ENCODE measurements at places on chromosomes 4 and X. TPM values are rescaled to one million over a fixed set of nuclear protein-coding genes. Genes with fewer than 3 reads are reported as not detected.

Gene AASDH
- total RNA-seq = 4.8 TPM

Gene FAM9C
- total RNA-seq = not detected

Gene DCHS2
- 0.07 TPM for total RNA-seq

Gene FAM47E
- total RNA-seq = 0.16 TPM

Gene ETNPPL
- not detected for total RNA-seq

Gene DGKQ
- 6.7 TPM for total RNA-seq

Gene CXCL3
- total RNA-seq = not detected

Gene GJB1
- not detected for total RNA-seq

- DNase-seq = no peak
Observed at GRCh38 chr4:26194764-26195163, 126.0 kb upstream of the RBPJ start.

DNA sequence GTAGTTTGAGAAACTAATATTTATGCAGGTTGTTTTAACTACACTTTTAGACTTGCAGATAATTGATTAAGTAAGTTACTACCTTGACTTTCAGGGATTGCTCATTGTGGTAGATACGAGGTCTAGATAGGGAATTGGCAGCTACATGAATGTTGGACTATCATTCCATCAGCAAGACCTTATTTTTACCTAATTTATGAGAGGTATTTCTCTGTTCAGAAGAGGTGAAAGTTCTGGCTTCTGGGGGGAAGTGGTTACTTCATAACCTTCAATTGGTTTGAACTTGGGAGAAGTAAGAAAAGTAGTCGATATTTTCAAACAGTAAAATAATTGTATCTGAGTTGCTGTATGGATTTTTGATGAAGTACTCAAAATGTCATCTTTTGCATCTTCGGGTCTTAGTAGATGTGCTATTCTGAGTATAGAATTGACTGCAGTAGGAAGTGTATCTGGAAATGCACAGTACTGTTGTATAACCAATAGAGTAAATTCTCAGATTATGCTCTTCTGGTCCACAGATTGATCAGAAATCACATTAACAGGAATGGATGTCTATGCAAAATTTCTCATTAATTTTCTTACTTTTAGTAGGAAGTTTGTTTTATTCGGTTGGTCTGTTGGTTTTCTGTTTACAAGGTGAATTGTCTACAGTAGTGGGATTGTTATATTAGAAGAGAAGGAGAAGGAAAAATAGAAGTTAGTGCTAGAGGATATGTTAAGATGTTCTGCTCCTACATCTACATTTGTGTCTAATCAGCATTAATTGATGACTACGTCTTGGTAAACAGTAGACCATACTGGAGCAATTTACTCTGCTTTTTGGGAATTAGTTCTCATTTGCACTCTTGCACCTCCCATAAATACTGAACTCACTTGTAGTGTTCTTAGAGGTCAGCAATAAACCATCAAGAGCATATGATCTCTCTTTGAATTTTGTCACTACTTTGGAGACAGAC, 3.0 kb downstream of the NFKB1 start:
- no peak for DNase-seq

GRCh38 chr4:189187531-189188052, 753.1 kb upstream of the FRG1 start:
- DNase-seq = no peak

GRCh38 chrX:37692918-37693317, 7.3 kb downstream of the XK start:
- DNase-seq = no peak

DNA sequence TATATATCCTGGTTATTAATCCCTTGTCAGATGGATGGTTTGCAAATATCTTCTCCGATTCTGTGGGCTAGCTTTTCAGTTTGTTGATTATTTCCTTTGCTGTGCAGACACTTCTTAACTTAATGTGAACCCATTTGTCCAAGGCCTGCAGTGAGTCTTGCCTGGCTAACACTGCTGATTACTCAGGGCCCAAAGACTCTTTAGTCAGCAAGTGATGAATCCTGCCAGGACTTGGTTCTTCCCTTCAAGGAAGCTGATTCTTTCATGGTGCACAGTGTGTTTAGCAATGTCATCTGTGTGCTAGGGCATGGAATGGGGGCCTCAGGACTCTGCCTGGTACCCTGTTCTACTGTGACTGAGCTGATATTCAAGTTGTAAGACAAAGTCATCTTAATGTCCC, 81.8 kb upstream of the TEX13A start:
- DNase-seq = no peak

- no peak for DNase-seq
Observed at GRCh38 chr4:60605646-60606354, 594.3 kb upstream of the ADGRL3 start.

DNA sequence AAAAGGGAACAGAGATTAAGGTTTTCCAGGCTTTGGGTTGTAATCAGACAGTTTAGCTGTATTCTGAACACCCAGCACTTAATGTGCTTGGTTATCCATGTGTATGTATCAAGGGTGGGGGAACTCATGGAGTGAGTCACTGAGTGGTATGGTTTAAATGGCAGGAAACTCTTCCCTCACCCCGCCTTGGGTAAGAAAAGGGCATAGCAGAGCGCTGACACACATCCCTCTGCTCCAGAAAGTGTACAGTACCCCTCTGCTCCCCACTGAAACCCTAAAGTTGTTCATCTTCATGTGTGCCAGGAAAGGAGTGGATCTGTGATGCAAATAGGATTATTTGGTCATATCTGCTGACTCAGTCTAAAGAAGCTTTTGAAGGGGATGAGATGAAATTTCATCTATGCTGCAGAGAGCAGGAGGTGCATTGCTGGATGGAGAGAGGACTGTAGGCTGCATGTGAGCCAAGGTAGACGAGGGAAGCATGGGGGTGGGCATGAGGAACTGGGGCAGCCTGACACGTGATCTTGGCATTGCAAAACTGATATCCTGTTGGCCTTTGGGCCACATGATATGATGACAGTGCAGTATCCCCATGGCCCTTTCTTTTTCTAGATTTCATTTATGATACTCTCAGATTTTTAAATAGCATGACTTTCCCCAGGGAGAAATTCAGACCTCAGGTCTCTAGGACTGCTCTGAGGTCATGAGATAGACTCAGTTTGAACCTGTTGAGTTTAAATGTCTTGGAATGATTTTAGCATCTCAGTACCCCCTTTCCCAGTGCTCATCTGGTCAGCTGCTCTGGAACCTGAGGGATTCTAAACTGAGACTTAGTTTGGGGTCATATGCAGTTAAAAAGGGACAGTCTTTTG, 84.8 kb downstream of the TMEM164 start:
- DNase-seq = peak; percentile 85

DNA sequence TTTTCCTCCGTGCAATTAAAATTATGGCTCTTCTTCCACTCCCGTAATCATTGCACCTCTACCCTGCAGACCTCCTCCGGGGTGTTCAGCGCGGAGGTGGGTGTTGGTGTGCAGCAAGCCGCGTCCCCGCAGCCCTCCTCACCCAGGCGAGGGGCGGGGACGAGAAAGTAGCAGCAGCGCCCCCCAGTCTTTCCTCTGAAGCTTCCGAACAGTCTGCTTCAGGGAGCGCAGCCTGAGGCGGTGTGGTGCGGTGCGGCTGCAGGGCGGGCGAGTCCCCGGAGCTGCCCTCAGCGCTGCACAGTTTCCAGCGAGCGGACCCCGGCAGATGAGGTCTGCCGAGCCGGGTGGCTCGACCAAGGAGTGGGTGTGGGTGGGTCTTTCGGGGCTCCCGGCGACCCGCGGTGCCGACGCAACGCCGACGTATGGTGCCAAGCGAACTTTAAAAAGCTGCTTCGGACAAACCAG, at the start of gene FRAS1:
Gene FRAS1 (plus strand): TSS at position 189 of the 465 bp plus-strand sequence. CDS start 687 bp downstream, outside the sequence.
- DNase-seq = peak; percentile 9

DNA sequence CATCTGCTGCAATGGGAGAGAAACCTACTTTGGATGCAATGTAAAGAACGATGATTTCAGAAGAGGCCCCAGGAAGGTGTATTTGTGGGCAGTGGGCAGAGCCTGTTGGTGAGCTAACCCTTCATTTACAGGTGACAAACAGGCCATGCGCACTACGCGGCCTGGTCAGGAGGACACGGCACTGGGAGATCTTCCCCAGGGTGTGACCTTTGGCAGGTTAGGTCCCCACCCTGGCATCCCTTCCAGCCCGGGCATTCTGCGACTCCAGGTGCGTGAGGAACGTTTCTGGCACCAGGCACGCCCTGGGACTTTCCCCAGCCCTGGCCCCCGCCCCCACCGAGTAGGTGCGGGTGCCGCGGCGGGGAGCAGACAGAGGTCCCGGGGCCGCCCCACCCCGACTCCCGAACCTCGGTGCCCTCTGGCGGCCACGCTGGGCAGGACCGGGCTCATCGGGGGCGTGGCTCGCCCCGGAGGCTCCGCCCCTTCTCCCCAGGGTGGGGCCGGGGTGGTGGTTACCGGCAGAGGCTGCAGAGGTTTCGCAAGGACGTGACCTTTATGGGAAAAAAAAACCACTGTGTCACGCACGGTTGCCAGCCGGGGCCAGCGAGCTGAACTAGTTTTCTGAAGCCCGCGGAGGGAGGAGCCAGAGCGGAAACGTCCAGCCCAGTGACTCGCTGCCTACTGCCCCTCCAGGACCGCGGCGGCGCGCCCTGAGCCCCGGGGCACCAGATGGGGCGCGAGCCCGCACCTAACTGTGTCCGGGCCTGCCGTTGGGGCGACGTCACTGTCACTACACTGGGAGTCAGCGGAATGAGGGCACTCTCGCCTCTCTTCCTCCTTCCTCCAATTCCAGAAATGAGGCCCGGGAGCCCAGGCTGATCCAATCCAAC, 5.0 kb upstream of the NYX start:
- peak; percentile 86 for DNase-seq

GRCh38 chrX:132120913-132121312, 6.9 kb downstream of the FRMD7 start:
- no peak for DNase-seq

DNA sequence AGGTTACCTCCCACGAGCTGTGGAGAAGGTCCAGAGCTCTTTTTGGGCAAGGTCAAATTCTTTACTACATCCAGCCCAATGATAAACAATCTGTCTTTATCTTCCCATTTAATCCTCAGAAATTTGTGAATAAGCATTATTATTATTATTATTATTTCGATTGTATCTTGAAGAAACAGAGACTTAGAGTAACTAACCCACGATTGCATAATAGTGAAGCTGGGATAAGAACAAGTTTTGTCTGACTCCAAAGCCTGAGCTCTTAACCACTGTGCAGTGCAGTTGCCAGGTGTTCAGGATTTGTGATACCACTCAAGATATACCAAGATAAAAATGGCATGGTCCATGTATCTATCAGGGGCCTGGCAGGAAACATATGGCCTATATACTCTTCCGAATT, 166.5 kb upstream of the LDB2 start:
- no peak for DNase-seq

- no peak for DNase-seq
Observed at GRCh38 chr4:79121875-79122358, 182.7 kb upstream of the PAQR3 start.

DNA sequence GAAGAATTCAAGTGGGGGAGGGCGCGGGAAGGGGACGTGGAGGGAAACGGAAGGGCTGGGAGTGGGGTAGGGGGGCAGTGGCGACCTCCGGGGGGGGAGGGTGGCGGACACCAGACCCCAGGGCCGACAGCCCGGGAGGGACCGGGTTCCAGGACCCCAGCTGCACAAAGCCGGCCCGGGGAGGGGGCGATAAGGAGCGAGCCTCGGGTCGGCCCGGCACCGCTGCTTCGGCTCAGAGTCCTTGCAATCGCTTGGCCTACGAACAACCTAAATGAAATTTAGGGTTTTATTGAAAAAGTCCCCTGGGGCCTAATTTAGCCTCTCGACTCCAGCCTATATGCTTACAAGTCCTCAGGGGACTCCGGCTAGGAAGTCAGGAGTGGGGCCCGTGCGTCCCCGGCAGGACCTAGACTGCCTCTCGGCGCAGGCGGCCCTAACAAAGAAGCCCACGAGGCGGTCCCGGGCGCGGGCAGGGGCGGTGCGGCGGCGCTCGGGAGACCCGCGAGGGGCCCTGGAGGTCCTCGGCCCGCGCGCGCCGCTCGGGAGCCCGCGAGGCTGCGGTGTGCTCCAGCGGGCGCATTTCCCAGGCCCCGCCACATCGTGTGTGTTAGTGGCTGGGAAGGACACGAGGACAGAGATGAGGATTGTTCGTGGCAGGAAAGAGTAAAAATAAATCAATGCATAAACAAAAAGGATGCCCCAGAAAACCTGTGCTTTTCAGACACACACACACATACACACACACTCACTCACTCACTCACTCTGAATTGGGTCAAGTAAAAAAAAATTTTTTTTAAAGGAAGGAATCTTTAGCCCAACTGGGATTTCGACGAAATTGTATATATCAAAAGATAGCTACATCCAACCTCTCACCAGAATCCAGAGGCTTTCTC, 70.0 kb downstream of the MGST2 start:
- DNase-seq = no peak

- DNase-seq = no peak
Observed at GRCh38 chr4:106414366-106414765, 45.8 kb upstream of the GIMD1 start.

DNA sequence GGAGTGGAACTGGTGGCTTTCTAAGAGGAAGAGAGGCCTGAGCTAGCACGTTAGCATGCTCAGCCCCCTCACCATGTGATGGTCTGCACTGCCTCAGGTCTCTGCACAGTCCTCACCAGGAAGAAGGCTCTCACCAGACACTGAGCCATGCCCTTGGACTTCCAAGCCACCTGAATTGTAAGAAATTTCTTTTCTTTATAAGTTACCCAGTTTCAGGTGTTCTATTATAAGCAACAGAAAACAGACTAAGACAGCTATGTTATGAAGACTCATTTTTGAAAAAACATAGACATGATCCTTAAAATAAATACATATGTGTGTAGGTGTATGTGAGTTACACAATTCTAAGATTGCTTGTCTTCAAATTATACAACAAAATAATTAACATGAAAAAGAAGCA, 74.7 kb downstream of the CEP44 start:
- no peak for DNase-seq

Data from MG63 (cell line).